ENCODE measurements at places on chromosomes 1 and 21.
A peak's percentile ranks its signal among the peaks of the same experiment; 100 is the strongest.

DNA sequence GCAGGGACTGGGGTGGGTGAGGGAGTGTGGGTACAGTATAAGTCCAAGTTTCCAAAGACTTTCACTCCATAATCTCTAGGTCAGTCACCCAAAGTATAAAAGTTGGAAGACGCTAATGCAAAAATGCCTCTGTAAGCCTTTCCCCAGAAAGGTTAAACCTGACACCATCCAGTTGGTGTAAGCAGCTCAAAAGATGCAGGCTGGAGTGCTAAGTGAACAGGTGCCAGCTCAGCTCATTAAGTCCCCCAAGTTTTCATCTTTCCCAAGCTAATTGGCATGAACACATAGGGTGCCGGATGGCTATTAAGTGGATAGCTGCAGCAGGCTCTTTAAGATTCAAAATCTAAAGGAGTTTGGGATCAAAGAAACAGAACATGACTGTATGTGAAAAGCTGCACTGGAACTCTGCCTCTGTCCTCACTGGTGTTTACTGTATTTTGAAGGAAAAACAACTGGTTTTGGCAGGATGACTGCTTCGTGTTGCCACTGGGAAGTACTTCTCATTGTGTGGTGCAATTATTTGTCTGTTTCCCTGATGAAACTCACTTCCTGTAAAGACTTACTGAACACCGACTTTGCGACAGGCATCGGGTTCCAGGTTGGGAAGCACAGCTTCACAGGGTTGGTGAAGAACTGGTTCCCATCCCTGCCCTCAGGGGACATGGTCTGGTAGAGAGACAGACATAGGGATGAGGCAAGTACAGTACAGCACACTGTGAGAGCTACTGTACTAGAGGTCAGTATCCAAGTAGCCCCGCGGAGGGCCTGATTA, 152.7 kb downstream of the DAB1 start:
- DNase-seq = no peak

GRCh38 chr1:183498342-183498991, 26.2 kb downstream of the SMG7 start:
- DNase-seq = no peak

- DNase-seq = no peak
These were observed 5.6 kb upstream of the KPRP start for GRCh38 chr1:152752225-152752624.

DNA sequence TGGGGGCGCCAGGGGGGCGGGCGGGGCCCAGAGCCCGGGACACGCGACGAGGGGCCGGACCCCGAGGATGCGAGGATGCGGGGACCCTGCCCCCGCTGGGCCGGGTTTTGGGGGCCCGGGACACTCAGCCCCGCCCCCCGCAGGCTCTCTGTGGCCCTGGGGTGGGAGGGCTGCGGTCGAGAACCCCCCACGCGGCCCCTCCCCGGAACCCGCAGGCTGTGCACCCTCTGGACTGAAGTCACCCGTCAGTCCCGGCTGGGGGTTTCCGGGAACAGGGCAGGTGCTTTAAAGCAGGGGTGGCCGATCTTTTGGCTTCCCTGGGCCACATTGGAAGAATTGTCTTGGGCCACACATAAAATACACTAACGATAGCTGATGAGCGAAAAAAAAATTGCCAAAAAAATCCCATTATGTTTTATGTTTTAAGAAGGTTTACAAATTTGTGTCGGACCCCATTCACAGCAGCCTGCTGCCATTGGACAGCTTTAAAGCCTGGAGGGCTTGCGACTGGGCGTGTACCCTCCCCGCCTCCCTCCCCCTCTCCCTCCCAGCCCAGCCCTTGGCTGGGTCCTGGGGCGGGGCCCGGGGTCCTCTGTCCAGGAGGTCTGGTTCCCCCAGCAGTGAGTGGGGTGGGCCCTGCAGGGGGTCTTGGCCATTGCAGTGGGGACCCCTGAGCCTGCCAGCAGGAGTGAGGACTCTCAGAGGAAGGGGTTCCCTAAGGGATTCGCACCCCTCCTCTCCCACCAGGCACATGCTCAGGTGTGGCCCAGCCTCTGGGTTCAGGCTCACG, 21.6 kb upstream of the C1orf159 start:
- peak; percentile 66 for DNase-seq

GRCh38 chr1:203521074-203521794, 27.3 kb downstream of the OPTC start:
- no peak for DNase-seq

DNA sequence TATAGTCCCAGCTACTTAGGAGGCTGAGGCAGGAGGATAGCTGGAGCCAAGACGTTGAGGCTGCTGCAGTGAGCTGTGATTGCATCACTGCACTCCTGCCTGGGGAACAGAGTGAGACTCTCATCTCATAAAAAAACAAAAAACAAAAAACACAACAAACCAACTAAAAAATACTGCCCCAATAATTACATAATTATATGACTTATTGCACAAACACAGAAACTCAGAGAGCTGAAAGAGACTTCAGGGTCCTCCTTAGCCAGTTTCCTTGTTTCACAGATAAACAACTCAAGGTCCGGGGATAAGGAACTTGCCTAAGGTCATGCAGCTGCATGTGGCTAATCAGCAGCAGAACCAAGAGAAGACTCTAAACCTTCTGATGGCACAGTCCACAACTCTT, 11.9 kb downstream of the EXTL2 start:
- no peak for DNase-seq

DNA sequence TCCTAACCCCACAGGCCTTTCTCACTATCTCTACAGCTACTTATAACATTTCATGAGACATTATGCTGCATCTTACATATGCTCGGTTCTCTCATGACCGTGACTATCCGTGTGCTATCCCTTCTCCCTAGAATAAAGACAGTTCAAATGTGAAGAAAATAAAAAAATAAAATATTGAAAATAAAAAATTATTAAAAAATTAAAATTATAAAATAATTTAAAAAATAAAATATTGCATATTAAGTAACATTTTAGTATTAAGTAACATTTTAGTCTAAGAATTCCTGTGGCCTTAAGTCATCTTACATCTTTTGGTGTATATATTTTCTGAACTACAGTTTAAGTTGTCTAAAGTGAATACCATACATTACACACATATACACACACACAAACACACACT, 415.5 kb downstream of the DPYD start:
- DNase-seq = no peak

DNA sequence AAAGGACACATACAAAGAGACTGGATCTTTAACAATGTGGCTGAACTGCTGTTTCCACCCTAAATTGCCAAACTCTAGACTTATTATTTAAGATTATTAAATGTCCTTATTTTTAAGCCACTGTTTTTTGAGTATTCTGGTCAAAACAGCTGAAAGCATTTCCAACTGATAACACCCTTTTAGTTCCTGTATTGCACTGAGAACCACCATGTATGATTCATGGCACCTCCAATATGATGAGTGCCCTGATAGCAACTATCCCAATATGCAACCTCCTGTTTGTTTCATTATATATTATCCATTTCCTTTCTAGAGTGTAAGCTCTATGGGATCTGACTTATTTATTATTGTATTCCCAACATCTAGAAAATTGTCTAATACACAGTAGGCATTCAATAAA, 269.4 kb downstream of the HHIPL2 start:
- DNase-seq = no peak

DNA sequence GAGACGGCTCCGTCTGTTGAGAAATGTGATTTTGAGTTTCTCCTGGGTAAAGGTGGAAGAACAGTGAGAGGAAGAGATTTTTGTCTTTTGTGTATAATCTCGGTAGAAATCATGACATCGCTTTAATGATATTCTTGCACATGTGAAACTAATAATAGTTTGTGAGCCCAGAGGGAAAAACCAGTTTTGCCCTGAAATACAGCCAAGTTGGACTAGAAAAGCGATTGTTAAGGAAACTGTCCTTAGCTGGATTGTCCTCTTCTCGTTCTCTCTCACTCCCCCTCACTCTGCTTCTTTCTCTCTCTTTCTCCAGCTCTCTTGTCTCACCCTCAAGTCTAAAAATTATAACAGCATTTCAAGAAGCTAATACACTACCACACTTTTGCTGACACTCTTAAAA, 17.1 kb downstream of the KCNJ6 start:
- no peak for DNase-seq

DNA sequence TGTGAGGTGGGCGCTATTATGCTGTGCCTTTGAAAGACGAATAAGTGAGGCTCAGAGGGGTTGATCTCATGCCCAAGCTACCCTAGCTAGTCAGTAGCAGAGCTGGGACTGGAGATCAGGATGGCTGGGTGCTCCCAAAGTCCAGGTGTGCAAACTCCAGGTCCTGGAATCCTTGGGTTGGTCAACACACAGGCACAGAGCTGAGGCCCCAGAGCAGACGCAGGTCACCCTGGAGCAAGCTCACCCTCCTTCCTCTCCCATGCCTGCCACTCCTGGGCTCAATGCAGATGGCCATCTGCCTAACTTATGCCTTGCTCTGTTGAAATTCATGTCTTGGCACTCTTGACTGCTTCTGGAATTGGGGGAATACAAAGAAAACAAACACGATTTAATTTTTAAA, 587.2 kb downstream of the PTPRU start:
- DNase-seq = no peak

DNA sequence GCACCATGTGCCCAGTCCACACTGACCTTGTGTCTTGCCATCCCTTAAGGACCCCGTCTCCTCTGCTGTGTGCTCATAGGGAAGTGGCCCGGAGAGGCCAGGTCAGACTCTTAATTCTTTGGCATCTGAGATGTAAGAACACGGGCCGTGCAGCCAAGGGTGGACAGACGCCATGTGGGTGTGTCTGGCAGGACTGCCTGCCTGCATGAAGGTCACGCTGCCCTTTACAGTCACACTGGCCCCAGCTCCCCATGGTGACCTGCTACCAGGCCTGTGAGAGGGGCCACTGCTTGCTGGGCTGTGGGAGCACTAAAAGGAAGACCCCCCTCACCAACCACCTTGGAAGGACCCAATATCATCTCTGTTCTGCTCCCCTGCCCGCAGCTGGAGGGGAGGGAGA, 17.7 kb downstream of the DHRS3 start:
- DNase-seq = no peak

GRCh38 chr1:121522061-121522759, 337.4 kb downstream of the SRGAP2C start:
- DNase-seq = peak; percentile 74
